ENCODE measurements at places on chromosomes 13 and 19. TPM values are rescaled to one million over a fixed set of nuclear protein-coding genes. Genes with fewer than 3 reads are reported as not detected.

CCNE1 gene
- 3.3 TPM for total RNA-seq

CRLF1 gene
- total RNA-seq, result 21.4 TPM

MEIS3 gene
- 3.4 TPM for total RNA-seq

PTBP1 gene
- 58.1 TPM for total RNA-seq

CTXN1 gene
- 0.20 TPM for total RNA-seq

CEACAM20 gene
- total RNA-seq, result not detected

IL17D gene
- 0.55 TPM for total RNA-seq

KLF16 gene
- 9.8 TPM for total RNA-seq

CEACAM5 gene
- not detected for total RNA-seq

SCN1B gene
- 45.7 TPM for total RNA-seq

CYP2A7 gene
- not detected for total RNA-seq

GRCh38 chr19:9597027-9597426 is 12.7 kb upstream of the ZNF121 start:
- no peak for DNase-seq

DNA sequence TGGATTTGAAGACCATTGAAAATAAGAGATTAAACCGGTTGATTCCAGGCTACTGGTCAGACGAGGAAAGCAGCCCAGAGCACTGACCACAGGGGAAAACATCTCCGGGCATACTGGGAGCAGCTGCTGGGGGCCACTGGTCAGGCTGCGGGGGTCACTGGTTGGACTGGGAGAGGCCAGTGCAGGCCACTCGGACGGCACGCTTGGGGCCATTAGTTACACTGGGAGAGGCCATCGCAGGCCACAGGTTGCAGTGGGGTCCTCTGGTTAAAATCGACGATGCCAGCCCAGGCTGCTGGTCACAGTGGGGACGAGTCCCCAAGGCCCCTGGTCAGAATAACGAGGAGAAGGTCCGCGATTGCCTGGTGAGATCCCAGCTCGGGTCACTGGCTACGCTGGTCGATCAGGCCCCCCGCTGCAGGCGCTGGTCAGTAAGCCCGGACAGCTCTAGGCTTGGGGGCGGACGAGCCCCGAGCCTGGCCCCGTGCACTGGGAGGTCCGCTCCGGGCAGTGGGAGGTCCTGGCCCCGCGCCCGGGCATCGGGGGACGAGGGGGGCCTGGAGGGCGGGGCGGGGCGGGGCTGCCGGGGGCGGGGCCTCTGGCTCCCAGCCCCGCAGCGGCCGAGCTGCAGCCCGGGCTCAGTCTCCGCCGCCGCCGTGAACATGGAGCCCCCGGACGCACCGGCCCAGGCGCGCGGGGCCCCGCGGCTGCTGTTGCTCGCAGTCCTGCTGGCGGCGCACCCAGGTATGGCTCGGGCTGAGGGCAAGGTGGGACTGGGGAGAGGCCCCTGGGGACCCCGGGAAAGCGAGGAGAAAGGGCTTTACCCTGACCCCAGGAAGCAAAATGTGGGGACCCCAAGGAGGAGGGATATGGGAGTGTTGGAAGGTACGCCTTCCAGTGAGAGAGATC is at the start of gene BCAM:
Gene BCAM (plus strand): TSS at position 641 of the 909 bp plus-strand sequence. CDS start 22 bp downstream, at position 663.
- DNase-seq, result peak; percentile 93

GRCh38 chr19:30175987-30176386 is 196.2 kb upstream of the ZNF536 start:
- DNase-seq, result no peak

GRCh38 chr13:41054212-41054877 is 7.0 kb upstream of the WBP4 start:
- DNase-seq, result no peak

- peak; percentile 19 for DNase-seq
Observed at GRCh38 chr13:113803409-113804016, 44.5 kb downstream of the TMEM255B start.

- DNase-seq, result peak; percentile 82
Observed at GRCh38 chr19:3576696-3577443, 4.1 kb downstream of the HMG20B start.

DNA sequence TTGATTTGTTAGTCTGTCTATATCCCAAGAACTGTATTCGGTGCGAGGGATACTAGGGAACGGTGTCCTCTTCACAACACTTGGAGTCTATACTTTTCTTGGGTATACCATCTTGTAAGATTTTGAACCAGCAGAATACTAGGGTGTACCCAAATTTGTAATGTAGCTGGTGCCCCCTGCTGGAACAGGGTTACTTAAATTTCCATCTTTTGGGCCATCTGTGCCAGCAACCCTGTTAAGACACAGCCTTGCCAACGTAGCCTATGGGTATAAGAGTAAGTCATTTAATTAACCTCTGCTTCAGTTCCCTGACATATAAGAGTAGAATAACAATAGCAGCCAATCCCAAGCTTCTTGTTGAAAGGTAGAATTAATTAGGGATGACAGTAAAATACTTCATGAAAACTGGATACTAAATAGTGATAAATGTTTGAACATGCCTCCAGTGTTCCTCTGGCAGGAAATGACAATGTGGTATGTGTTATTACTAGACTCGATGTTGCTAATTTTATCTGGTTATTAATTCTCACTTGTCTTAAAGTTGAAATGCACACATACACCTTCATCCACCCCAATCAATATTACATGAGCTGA is 607.6 kb downstream of the FGF9 start:
- peak; percentile 54 for DNase-seq

- no peak for DNase-seq
Observed at GRCh38 chr13:104143760-104144416, 1077.7 kb upstream of the SLC10A2 start.

- DNase-seq, result no peak
Observed at GRCh38 chr19:30649934-30650614, 277.9 kb downstream of the ZNF536 start.

GRCh38 chr13:65353951-65354350 is 1876.2 kb downstream of the PCDH9 start:
- no peak for DNase-seq

DNA sequence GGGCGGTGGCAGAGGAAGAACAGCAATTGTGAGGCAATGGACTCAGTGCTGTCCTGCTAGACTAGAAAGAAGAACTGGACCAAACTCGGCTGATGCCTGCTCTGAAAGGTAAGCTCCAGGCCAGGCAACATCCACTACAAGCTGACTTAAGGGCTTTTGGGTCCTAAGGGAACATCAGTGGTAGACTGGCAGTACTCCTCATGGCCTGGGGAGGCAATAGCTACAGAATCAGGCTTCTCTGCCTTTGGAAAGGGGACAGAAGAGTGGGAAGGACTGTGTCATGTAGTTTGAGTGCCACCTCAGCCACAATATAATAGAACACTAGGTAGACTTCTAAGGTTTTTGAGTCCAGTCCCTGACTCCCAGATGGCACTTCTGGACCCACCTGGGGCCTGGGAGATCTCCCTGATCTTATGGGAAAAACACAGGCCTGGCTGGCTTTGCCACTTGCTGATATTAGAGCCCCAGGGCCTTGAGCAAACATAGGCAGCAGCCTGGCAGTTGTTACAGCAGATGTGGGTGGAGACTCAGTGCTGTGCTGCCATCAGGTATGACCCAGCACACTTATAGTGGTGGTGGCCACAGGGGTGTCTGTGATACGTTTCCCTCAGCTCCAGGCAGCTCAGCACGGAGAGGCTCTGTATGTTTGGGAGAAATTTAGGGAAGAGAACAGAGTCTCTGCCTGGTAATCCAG is 9.2 kb upstream of the CLC start:
- DNase-seq, result no peak

DNA sequence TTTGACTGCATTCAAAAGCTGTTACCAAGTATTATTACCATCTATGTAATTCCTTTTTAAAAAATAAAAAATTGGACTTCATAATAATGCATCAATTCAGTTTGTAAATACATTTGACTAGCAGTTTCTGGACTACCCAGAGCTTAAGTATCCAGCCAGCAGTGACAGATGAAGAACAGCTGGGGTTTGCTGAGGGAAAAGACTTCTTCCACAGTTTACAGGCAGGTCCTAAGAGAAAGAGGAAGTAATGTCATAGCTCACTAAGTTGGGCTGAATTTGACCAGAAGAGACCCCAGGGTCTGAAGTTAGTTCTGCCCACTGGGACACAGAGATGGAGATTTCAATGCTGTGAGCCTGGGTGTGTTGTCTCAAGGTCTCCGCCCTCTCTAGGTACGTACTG is 96.4 kb downstream of the MBNL2 start:
- no peak for DNase-seq

- DNase-seq, result no peak
Observed at GRCh38 chr13:51058461-51059167, 52.5 kb downstream of the C13orf42 start.

GRCh38 chr13:98807774-98808173 is 55.3 kb upstream of the SLC15A1 start:
- DNase-seq, result no peak

GRCh38 chr19:51173681-51174080 is 31.6 kb downstream of the SIGLEC7 start:
- no peak for DNase-seq

DNA sequence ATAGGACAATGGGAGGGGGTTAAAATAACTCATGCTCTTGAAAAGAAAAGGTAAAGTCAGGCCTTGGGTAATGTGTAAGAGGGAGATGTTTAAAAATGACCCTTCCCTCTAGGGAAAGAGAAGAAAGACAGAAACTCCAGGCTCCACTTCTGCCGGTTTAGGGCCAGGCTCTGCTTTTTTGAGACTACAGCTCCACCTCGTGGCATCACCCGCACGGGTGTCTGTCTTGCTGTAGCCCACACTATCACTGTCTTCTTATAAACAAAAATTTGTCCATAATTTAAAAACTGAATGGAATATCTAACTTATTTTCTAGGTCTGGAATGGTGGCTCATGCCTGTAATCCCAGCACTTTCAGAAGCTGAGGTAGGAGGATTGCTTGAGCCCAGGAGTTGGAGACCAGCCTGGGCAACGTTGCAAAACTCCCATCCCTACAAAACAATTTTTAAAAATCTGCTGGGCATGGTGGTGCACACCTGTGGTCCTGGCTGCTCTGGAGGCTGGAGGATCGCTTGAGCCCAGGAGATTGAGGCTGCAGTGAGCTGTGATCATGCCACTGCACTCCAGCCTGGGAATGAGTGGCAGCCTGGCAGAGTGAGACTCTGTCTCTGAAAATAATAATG is 65.1 kb upstream of the GTF3A start:
- peak; percentile 74 for DNase-seq

- DNase-seq, result no peak
Observed at GRCh38 chr13:59444210-59444857, 719.4 kb downstream of the DIAPH3 start.

DNA sequence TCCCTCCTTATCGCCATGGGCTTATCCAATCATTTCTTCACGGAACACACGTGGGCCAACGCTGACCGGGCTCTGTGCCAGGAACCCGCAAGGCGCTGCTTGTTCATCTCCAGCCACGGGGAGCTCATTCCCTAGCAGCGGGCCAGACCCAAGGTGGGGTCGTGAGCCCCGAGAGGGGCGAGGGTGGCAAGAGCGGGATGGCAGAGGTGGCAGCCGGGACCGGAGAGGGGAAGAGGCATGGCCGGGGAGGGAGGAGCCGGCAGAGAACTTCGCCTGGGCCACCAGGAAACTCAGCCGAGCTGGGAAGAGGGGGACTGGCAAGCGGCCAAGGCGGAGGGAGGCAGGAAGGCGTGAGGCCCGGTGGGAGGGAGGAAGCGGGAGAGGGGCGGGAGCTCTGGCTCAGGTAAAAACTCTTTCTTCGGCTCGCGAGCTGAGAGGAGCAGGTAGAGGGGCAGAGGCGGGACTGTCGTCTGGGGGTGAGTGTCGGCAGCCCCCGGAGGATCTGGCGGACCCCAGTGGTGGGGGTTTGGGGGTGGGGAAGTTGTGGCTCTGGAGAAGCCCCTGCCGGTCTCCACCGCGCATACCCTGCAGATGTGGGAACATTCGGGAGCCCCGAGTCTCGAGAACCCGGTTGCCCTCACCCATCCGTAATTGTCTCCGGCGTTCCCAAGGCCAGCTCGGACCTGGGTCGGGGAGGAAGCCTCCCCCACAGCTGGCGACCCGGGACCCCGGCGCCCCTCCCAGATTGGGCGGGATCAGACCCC is at the start of gene B3GNT3:
Gene B3GNT3 (plus strand): TSS at position 408 of the 764 bp plus-strand sequence. CDS start 12,670 bp downstream, outside the sequence.
- DNase-seq, result peak; percentile 47

DNA sequence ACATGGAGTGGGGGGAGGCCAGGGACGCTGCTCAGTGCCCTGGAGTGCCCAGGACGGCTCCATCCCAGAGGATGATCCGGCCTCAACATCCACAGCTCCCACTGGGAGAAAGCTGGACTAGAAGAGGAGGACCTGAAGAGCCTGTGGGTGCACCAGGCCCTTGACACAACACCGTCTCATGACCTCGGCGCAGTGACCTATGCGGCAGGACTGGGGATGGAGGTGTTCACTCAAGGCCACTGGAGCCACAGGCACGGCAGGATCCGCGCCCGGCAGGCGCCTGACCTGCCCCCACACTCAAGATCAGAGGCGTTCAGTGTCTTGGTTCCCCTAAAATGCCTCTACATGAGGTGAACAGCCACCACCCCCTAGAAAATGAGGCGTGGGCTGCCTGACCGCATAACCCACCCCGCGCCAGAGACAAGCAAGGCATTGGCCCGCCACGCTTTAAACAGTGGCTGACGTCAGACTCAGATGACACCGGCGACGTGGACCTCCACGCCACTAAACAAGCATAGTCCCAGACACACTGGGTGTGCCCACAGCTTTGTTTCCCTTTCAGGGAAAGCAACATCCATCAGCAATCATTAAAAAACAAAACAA is 8.0 kb downstream of the SGTA start:
- no peak for DNase-seq
